SK-N-MC (cell line): ENCODE measurements at places on chromosomes 4 and X.

DNA sequence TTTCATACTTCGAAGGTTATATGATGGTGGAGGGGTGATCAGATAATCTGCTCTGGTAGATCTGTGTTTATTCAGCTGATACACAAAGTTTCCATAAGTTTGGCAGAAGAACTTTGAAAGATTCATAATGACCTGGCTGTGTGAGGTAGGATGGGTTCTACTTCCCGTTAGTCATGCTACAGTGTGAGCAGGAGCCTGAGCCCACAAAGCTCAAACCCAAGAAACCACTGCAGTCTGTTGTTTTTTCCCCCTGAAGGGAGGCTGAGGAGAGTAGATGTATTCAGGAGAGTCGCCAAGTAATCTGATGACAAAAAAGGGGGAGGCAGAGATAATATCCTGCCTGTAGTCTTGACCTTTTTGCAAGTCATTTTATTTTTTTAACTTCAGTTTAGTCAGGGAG lies 52.8 kb upstream of the PPP3CA start:
- DNase-seq = no peak

DNA sequence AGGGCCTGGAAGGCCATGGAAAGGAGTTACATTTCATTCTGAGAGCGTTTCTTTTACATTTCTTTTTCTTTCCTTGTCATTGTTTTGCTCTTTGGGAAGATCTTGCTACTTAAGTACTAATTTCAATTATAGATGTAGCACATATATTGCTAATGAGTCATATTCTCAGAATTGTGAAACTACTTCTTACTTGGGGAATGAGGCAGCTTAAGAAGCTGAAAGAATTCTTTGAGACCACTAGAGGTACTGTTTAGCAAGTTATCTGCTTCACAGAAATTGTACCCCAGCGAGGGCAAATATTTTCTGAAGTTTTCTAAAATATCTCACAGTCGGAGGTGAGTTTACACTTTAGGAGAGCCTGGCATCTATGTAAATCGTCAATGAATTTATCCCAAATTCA lies 100.6 kb downstream of the AFF2 start:
- no peak for DNase-seq

GRCh38 chrX:10048076-10048475 lies 80.9 kb downstream of the CLDN34 start:
- no peak for DNase-seq

DNA sequence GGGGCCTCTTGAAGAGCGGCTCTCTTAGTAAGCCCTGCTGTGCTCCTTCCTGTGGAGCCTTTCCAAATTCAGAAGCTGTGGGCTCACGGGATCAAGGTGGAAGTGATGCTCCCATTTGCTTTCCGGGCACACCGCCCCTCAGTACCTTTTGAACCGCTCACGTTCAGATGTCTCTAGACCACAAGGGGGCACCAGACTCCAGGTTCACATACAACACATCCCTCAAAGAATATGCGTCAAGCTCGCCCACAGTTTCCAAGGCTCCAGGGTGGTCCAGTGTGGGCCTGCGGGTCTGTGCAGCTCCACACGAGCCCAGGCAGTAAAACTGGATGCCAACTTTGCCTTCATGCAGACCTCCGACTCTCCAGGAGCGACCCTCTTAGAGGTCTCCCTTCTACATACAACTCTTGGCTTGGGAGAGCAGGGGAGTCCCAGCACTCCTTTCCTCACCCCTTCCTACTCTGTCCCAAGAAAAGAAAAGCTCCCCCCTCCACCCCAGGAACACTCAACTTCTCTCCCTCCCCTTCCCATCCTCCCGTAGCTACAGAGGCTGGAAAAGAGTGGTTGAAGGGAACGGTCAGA lies 11.0 kb downstream of the SUPT20HL1 start:
- peak; percentile 55 for DNase-seq

GRCh38 chrX:92270936-92271855 lies 492.0 kb downstream of the PCDH11X start:
- no peak for DNase-seq

- no peak for DNase-seq
These were observed 13.1 kb downstream of the SLC25A5 start for GRCh38 chrX:119481323-119481801.

- DNase-seq = no peak
These were observed 145.1 kb upstream of the MSX1 start for GRCh38 chr4:4714331-4714730.

GRCh38 chrX:22666441-22666840 lies 333.3 kb upstream of the DDX53 start:
- peak; percentile 70 for DNase-seq

DNA sequence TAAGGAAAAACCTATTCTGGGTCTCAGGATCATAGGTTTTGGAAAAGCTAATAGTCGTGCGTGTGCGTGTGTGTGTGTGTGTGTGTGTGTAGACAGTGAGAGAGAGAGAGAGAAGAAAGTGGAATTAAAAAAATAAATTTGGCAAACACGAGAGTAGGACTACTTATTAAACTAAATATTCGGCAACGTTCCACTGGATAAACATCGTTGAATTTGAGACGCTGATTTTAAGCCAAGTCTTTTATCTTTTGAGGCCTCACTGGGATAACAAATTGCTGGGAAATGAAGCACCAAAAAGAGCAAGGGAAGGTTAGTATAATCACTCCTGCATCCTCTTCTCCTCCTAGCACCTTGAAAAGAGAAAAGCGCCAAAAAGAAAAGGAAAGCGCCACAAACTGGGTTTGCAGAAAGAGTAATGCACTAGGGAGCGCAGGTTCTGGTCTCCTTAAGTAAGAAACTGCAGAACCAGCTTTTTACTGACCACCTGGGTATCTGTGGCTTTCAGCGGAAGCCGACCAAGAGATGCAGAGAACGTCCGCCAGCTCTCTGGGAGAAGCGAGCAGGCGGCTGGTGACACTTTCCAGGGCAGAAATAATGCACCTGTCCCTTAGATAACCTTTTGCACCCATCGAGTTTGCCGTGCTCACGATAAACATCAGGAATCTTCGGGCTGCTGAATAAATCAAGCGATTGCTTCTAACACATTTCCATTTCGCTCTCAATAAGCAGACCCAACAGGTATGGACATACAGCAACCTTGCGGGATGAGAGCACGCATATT lies 3.4 kb downstream of the ATOH1 start:
- DNase-seq = no peak

GRCh38 chrX:53715346-53715924 lies 28.9 kb upstream of the HUWE1 start:
- DNase-seq = no peak

DNA sequence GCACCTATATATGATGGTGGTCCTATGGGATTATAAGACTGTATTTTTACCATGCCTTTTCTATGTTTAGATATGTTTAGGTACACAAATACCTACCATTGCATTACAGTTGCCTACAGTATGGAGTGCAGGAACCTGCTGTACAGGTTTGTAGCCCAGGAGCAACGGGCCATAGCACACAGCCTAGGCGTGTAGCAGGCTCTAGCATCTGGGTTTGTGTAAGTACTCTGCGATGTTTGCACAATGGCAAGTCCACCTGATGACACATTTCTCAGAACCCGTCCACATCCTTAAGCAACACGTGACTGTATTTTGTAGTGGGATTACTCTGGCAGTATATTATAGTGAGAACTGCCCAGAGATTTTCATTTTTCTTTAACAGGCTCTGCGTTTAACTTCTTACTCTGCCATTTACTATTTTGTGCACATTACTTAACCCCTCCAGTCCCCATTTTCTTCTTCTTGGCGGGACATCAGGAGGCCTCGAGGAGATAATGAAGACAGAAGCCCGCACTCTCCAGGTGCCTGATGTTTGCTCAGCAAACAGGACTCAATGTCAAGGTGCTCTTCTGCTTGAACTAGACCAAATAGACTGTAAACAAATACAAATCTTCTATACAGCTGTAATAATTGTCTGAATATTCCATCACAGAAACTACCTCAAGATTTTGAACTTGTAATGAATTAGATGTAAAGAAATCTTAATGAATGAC lies 102.0 kb upstream of the PDLIM3 start:
- no peak for DNase-seq

DNA sequence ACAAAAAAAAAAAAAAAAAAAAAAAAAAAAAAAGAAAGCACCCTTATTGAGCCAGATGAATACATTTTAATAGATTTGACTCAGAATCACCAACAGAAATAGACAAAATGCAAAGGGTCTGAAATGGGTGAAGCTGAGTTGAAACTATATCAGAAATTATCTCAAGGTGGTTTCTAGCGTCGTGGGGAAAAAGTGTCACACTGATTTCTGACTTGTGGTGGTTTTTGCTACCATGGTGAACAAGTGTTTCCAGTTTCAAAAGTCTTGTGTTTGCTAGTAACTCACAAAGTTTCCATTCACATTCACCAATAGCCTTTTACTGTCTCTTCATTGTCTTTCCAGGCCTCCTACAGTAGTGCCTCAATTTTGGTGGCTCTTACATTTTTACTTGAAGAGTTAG lies 135.5 kb downstream of the ARHGAP24 start:
- no peak for DNase-seq

DNA sequence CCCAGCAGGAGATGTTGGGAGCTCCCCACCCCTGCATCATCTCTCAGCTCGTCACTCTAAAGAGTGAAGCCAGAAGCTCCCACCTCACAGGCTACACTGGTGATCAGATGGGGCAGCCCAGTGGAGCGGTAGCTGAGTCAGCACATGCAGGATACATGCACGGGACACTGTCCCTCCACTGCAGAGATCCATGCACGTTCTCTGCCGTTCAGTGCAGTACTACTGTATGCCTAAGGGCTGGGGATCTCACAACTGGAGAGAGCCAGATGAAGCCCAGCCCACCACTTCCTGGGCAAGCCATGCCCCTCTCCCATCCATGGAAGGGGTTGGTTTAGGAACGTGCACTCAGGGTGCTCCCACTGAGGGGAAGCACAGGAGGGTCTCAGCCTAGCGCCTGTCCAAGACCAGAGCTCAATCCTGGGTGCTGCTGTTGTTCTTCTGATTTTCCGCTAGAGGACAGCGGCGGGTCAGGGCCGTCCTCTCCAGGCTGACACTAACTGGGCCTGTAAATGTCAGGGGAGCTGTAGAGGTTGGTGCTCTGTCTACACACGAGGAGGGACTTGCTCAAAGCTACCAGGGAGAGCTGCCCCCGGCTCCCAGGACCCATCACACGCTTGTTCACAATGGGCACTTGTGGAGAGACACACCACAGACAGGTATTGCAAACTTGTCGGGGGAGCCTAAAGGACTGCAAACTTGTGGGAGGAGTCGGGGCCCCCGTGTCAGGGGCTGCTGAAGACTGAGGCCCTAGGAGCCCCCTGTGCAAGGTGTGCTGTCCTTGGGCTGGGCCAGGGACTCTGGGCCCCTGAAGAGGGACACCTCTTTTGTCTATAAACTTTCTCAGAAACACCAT lies 18.2 kb upstream of the ABLIM2 start:
- no peak for DNase-seq

DNA sequence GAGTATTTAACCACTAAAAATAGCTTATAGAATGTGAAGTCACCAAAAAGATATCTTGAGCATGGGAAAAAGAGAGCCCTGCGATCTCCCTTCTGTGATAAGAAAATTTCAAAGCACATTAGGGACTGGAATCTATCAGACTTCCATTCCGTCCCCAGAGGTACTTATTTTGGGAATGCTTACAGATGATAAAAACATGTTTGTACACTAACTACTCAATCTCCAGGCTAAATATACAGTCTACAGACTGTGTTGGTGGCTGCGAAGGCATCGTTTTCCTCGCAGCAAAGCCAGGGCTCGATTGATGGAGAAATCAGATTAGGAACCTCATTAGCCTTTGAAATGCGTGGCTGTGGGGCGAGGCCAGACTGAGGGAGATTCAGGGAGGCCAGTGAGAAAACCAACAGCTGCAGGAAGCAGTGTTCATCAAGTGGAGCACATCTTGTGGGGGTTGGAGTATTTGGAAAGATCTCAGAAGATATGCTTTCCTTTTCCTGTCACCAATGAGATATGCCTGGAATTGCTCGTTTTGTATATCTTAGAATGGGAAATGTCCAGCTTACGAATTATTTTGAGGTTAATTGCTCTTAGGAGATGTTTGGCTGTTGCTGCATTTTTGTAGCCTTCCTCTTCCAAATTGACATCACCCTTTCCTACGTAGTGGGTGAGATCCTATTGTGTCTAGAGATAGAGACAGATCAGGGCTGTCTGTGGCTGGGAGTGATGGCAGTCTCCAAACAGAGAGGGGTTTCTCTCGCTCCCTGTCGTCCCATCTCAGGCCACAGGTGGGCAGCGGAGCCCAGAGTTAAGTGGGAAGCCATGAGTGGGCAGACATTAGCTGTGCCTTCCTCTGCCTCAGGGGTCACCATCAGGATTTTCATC lies 224.9 kb upstream of the FAT1 start:
- no peak for DNase-seq

GRCh38 chrX:120380699-120381098 lies 18.8 kb downstream of the ATP1B4 start:
- DNase-seq = no peak

DNA sequence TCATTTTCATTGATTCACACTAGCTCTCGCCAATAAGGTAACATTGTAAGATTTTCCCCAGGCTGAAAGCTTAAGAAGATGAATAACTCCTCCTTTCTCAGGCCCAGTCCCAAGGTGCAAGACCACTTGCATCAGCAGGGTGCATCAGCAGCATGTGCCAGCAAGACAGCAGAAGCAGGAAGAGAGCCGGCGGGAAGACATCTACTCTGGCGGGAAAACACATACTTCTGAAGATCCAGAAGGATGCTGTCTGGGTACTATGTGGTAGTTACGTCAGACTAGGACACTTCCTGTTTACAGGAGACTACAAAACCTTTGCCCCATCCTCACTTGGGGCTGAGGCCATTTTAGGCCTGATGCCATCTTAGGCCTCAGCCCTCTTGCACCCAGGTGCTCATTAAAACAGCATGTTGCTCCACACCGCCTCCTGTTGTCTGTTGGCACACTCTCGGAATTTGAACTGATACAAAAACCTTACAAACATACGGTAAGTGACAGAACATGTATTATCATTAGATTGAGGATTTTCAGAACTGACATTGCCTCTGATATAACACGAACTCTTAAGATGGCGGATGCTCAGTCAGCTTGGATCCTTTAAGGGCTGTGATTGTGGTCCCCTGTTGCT lies 886.5 kb upstream of the EPHA5 start:
- no peak for DNase-seq

- no peak for DNase-seq
These were observed 54.4 kb downstream of the SOD3 start for GRCh38 chr4:24849756-24850155.

DNA sequence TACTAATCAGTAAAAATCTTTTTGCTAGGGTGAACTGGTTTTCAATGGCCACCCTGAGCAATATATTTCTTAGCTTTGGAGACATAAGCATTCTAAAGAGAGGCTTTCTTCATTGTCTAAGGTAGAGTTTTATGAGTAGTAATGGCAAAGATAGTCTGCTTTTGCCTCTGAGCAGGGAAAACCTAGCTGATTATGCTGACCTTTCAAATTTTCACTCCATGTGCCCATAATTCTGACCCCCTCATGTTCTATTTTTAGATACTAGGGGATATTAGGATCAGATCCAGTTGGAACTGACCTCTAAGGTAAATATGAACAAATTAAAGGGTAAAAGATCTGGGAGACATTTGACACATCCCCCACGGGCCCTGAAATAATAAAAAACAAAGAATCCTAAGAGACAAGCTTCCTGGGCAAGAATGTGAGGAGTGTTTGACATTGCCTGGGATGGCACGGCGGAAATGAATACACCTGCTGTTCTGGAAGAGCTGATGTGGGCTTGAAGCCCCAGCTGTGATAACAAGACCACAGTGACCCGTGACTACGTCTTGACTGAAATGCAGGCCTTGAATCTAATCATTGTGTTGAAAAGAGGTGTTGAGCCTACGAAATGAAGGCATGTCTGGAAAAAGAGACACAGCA lies 392.1 kb upstream of the FRG1 start:
- no peak for DNase-seq

GRCh38 chr4:186132577-186133242 lies 28.2 kb downstream of the FAM149A start:
- DNase-seq = no peak

- DNase-seq = no peak
These were observed 8.5 kb downstream of the OGT start for GRCh38 chrX:71541210-71542022.
